ENCODE measurements at places on chromosomes 5 and 9.

GRCh38 chr5:98770911-98771322 is 2.5 kb upstream of the RGMB start:
- no peak for DNase-seq

- DNase-seq = peak; percentile 87
Measured at GRCh38 chr9:104856413-104856941, 71.5 kb downstream of the ABCA1 start.

GRCh38 chr5:42360616-42361314 is 62.5 kb upstream of the GHR start:
- no peak for DNase-seq

GRCh38 chr5:168156170-168156569 is 135.3 kb upstream of the WWC1 start:
- no peak for DNase-seq

DNA sequence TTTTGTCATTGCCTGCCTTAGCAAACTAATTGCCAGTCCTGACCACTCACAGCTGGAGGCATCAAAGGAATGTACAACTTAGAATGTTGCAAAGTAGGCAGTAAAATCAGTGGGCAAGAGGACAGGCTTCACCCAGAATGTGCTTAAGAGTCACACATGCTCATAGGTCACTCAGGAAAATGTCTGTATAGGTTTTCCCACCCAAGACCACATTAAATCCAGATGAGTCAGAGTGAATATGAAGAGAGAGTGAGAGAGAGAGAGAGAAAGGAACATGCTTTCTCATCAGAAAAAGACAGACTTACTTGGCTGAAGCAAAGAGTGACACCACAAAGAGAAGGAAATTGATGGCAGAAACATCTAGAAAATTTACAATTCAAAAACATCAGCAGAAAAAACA is 37.9 kb downstream of the PLEKHG4B start:
- DNase-seq = no peak
